Activated CD4-positive, alpha-beta T cell treated with anti-CD3 and anti-CD28 coated beads, Interleukin-2, Interleukin-6, amounts not matched to agents 100 ng/mL and 50 ng/mL, durations not matched to agents 16 hours and 8 hours (primary cell): ENCODE measurements at places on chromosomes 16 and 17.

GRCh38 chr16:84718-85406 is 6.8 kb downstream of the MPG start:
- DNase-seq, result peak; percentile 83

DNA sequence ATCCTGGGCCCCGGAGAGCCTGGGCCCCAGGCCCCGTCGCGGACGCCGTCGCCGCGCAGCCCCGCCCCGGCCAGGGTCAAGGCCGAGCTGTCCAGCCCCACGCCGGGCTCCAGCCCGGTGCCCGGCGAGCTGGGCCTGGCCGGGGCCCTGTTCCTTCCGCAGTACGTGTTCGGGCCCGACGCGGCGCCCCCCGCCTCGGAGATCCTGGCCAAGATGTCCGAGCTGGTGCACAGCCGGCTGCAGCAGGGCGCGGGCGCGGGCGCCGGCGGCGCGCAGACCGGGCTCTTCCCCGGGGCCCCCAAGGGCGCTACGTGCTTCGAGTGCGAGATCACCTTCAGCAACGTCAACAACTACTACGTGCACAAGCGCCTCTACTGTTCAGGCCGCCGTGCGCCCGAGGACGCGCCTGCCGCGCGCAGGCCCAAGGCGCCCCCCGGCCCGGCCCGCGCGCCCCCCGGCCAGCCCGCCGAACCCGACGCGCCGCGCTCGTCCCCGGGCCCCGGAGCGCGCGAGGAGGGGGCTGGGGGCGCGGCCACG is 36.8 kb upstream of the ZC3H18 start:
- no peak for DNase-seq

- no peak for DNase-seq
These were observed 32.3 kb downstream of the BRCA1 start for GRCh38 chr17:43092901-43093300.

GRCh38 chr16:3998793-3999478 is 117.3 kb downstream of the ADCY9 start:
- no peak for DNase-seq

- DNase-seq, result no peak
These were observed 19.8 kb upstream of the ANKRD40CL start for GRCh38 chr17:50787106-50787505.

GRCh38 chr17:66290101-66290722 is 12.2 kb upstream of the PRKCA start:
- DNase-seq, result no peak

GRCh38 chr17:6061290-6061689 is 8.9 kb upstream of the WSCD1 start:
- no peak for DNase-seq
